NCI-H1048 (cell line): ENCODE measurements at places on chromosomes 13 and 19.
A peak's percentile ranks its signal among the peaks of the same experiment; 100 is the strongest.

DNA sequence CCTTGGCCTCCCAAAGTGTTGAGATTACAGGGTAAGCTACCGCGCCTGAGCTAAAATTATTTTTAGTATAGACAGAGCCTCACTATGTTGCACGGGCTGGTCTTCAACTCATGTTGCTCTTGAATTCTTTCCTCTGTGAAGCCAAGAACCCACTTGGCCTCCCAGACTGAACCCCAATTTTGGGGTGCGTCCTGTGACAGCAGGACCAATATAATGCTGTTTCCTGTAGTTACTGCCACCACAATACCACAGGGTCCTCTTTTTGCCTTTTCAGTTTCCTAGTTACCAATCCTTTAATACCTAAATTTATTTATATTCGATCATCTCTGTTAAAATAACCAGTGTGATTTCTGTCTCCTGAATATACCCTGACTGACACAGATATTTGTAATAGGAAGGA is 32.9 kb downstream of the TSKS start:
- no peak for DNase-seq

DNA sequence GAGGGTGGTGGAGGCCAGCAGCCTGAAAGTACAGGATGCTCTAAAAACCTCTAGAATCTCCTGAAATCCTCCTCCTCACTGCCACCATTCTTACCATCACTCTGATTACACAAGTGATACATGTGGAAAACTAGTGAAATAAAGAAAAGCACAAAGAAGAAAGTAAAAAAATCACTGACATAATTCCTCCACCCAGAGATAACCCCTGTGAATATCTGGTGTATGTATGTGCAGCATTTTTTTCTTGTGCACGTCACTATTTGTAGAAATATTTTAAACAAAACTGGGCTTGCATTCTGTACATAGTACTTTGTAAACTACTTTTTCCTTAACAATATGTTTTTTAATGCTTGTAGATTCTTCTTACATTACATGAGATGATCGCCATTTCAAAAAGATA is 73.2 kb downstream of the CDADC1 start:
- no peak for DNase-seq

- peak; percentile 48 for DNase-seq
Measured at GRCh38 chr19:862581-863314, 3.3 kb downstream of the CFD start.

- DNase-seq = no peak
Measured at GRCh38 chr19:33283589-33283988, 18.7 kb downstream of the CEBPA start.

- no peak for DNase-seq
Measured at GRCh38 chr13:30477346-30478195, 11.8 kb upstream of the HMGB1 start.

DNA sequence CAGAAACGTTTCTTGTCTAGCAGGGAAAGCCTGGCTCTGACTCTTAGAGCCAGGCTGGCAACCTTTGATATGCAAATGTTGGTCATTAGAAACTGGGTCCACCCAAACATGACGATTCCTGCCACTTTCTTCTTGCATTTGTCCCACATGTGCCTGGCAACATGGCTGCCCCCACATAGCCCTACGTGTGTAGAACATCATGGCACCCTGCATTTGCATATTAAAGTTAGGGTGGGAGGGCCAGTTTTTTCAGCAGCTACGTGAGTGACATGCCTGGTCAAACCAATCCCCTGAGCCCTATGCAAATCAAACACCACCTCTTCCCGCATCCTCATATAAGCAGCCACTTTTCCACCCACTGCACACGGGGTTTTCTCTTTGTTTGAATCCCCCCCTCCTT is 95.0 kb downstream of the LIG4 start:
- no peak for DNase-seq

GRCh38 chr13:106105153-106105552 is 430.3 kb downstream of the EFNB2 start:
- no peak for DNase-seq

- DNase-seq = no peak
Measured at GRCh38 chr13:24709186-24709913, 29.1 kb downstream of the ATP12A start.

DNA sequence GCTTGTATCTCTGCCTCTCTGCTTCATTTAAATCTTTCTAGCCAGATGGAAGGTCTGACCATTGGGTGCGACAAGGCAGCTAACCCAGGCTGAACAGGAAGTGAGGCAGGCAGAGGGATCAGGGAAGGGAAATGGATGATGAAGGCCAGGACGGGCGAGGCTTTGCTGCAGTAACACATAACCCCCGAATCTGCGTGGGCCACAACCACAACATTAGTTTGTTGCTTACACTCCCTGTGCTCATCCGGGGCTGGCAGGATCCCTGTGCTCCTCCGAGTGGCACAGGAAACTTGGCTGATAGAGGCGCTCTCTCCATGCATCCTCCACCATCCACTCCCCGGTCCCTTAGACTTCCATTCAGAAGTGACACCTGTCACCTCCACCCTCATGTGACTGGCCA is 1.1 kb upstream of the FLT3LG start:
- no peak for DNase-seq

- DNase-seq = no peak
Measured at GRCh38 chr19:19171821-19172532, 1.9 kb upstream of the MEF2B start.

GRCh38 chr19:14168259-14168972 is 32.0 kb upstream of the ASF1B start:
- DNase-seq = no peak

DNA sequence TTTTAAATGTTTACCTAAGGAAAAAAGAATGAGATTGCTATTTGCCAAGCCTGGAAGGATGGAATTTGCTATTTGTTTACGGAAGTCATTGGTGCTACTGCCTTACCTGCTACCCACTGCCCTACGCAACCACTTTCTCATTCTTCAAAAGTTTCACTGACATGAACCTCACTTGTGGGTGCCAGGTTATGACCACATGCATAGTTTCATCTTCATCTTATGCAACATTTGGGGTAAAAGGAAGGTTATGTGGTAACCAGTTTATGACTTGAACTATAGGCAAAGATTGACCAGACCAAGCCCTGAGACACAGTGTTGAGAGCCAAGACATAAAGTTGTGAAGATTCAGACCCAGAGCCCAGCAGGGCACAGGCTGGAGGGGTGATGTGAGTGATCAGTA is 142.5 kb downstream of the LACC1 start:
- no peak for DNase-seq

DNA sequence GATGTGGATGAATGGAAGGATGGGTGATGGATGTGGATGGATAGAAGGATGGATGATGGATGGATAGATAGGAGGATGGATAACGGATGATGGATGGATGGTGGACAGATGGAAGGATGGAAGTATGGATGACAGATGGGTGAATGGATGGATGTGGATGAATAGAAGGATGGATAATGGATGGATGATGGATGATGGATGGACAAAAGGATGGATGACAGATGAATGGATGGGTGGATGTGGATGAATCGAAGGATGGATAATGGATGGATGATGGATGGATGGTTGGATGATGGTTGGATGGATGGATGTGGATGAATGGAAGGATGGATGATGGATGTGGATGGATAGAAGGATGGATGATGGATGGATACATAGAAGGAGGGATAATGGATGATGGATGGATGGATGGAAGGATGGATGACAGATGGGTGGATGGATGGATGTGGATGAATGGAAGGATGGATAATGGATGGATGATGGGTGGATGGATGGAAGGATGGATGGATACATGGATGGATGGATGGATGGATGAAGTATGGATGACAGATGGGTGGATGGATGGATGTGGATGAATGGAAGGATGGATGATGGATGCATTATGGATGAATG is 39.3 kb downstream of the TMEM255B start:
- no peak for DNase-seq

DNA sequence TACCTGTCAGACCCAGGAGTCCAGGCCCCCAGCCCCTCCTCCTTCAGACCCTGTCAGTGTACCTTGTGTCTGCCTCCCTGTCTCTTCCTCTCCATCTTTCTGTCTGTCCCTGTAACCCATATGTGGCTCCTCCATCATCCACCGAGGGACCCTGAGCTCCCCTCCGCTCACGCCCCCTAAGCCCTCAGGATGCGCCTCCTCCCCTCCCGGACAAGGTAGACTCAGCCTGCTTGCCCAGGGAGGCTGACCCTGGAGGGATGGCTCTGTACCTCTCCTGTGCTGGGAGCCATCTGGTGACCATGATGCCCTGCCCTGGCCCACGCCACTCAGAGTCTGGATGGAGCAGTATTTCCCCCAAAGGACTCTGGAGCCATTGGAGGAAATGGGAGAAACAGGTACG is 1.0 kb upstream of the CAPN12 start:
- no peak for DNase-seq

- DNase-seq = no peak
Measured at GRCh38 chr13:35814605-35815011, 316.6 kb downstream of the DCLK1 start.

- DNase-seq = no peak
Measured at GRCh38 chr13:80437231-80437630, 96.3 kb upstream of the SPRY2 start.

DNA sequence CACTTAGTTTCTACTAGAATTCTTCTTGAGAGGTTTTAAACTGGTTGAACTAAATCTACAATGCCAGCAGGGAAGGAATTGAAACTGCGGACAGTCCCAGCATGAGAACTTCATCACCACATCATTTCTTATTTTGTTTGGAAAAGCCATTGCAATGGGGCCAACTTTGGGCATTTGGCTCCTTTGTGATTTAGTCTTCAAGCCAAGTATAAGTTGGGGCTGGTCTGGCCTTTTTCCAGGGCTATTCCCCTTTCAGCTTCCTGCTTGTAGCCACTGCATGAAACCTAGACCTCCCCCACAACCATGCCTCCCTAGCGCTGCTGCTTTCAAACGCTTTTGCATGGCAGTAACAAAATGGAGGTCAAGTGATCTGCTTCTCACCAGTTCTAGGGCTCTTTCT is 142.3 kb downstream of the RGCC start:
- no peak for DNase-seq

- no peak for DNase-seq
Measured at GRCh38 chr13:95570016-95570415, 17.5 kb downstream of the CLDN10 start.

GRCh38 chr19:51595190-51596175 is 24.4 kb downstream of the ZNF175 start:
- DNase-seq = no peak

- DNase-seq = no peak
Measured at GRCh38 chr19:36060430-36060829, 5.7 kb downstream of the WDR62 start.

GRCh38 chr13:99967498-99967868 is 4.1 kb downstream of the ZIC5 start:
- DNase-seq = no peak

GRCh38 chr13:31945202-31945961 is 86.2 kb upstream of the FRY start:
- DNase-seq = no peak

DNA sequence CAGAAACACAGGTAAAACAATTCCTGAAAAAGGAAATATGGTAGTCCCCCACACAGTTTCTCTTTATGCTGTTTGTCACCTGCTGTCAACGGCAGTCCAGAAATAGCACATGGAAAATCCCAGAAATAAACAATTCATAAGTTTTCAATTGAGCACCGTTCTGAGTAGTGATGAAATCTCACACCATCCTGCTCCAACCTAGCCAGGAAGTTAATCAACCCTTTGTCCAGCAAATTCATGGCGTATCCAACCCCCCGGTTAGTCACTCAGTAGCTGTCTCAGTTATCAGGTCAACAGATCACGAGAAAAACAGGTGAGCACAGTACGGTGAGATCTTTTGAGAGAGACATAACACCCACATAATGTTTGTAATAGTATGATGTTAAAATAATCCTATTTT is 74.2 kb downstream of the TUBGCP3 start:
- no peak for DNase-seq

DNA sequence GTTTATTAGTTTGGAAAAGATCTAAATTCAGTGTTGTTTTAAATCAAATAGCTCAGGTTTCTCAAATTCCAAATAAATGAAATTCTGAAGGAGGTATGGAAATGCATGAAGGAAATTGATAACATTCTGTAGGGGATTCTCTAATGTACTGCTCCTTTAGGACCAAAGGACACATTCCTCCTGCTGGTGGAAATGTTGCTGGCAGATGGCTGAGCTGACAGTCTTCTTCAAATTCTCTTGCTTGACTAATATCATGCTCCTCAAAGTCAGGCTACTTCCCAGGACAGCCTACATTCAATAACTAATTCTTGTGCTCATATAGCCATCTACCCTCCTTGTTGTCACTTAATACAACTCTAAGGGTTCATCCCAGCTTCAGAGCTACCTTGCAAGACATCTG is 1118.5 kb downstream of the PCDH9 start:
- no peak for DNase-seq

DNA sequence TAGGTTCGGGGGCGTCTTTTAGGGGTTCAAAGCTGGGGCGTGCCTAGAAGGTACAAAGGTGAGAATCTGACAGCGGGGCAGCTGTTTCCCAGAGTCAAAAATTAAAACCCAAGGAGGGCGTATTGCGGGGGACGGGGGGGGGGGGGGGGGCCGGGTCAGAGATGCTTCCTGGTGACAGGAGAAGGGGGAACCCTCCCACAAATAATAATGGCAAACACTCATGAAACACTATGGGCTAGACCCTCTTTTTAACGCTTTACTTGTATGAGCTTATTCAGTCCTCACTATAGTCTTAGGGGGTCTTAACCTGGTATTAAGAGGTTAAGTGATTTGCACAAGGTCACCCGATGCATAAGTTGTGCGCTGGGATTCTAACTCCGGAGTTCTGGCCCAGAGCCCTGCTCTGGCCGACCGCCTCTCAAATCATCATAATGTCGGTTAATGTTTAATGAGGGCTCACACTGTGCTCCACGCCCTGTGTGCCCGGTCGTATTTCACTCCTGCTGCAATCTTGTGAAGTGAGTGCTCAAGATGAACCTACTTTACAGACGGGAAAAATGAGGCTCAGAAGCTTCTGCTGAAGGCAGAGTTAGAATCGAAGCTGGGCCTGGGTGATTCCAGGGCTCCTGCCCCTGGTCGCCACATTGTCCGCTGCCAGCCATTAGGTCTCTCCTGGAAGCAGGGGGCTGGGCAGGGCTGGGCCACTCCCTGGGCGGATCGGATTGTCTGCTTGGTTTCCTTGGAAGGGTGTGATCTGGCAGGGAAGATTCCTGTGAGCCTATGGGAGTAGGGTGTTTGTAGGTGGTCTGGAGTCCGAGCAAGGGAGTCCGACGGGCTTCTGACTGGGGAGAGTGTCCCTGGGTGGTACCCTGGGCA is 964 bp downstream of the PAK4 start:
- no peak for DNase-seq

DNA sequence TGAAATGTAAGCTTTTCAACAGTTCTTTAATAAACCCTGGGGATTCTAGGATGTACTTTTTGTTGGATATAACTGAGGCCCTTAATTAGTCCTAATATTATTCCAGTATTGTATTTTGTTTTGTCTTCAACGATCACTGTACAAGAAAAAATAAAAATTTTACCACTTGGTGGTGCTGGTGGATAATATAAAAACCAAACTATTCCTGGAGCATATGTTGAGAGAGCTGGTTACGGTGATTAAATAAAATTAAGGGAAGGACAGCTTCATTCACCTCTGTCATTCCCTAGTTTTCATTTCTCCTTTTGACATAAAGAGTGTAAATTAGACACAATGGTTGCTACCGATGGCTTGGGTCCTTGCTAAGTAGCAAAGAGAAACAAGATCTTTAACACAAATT is 598.6 kb upstream of the PCDH20 start:
- DNase-seq = no peak
